Posterior cingulate gyrus (tissue), 11 donors: ENCODE measurements at places on chromosomes 5 and 9.

- no peak for DNase-seq
These were observed 45.7 kb downstream of the MUSK start for GRCh38 chr9:110714314-110714713.

DNA sequence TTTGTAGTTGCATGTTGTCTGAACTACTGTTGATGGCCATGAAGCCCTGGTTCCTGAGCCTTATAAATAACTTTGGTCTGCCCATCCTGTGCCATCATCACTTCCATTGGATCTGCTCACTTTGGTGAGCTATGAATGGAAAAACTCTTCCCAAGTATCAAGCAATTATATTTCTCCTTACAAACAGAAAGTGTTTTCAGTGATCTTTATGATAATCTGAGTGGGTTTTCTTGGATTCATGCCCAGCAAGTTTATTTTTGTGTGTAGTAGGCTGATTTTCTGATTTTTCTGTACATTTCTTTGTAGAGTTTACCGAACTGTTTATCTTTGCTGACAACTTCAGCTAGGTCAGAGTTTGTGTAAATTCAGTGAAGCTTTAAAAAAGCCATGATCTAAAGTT lies 31.0 kb downstream of the CAMK4 start:
- DNase-seq = no peak

DNA sequence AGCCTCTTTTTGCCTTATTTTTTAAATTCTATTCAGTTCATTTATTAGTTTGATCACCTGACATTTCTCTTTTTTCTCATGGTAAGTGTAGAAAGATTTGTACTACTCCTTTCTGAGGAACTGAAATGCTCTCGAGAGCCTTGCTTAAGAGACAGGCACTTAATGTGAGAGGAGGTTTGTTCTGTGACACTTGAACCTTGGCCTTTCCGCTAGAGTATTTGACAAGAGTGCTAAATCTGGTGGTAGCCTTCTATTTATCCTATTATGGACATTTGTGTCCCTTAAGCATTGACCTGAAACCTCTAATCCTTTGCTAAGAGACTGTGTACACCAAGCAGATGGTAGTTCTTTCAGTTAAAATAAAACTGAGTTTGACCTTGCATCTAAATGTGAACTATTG lies 805.0 kb upstream of the PTPRD start:
- no peak for DNase-seq

GRCh38 chr9:126009047-126009446 lies 261.9 kb downstream of the PBX3 start:
- DNase-seq = no peak

- DNase-seq = no peak
These were observed 128.0 kb upstream of the IL12B start for GRCh38 chr5:159458217-159458711.

DNA sequence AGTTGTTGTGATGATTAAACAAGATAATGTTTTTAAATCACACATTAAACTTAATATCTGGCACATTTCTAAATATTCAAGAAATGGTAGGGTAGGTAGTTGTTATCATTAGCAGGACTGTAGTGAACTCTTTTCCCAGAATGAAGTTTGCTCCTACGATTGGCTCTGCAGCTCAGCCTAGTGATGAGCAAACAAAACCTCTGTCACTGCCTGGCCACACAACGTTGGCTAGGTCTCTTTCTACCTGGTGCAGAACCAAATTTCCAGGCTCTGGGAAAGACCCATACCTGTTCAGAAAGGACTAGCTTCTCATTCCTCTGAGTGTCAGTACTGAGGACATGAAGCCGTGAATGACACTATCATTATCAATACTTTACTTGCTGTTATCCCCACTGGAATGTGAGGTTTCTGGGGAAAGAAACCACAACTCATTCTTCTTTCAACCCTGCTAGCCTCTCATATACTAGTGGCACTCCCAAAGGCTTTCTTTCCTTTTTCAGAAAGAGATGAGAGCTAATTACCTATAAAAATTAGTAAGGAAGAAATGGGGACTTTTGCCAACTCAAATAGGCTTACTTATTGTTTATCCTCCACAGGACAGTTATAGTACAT lies 219.3 kb upstream of the TRIM32 start:
- no peak for DNase-seq
